Ovary (tissue), 10 donors: ENCODE measurements at places on chromosomes 16 and 17. TPM values are rescaled to one million over a fixed set of nuclear protein-coding genes. Genes with fewer than 3 reads are reported as not detected.

The HOXB5 gene
- total RNA-seq: not detected

The KRTAP4-6 gene
- total RNA-seq: not detected

The ABCA8 gene
- total RNA-seq: 84.4 TPM

The RDM1 gene
- not detected for total RNA-seq

The MYH11 gene
- total RNA-seq: 91.6 TPM

The KRTAP9-8 gene
- not detected for total RNA-seq

The MGAT5B gene
- total RNA-seq: 0.23 TPM

The INCA1 gene
- total RNA-seq: 2.0 TPM

The TGFB1I1 gene
- 216 TPM for total RNA-seq

The PRKCA gene
- 64.4 TPM for total RNA-seq

The ITGAD gene
- total RNA-seq: 0.15 TPM

The KCNAB3 gene
- total RNA-seq: 5.9 TPM

The CCL5 gene
- 2.4 TPM for total RNA-seq

The IGF2BP1 gene
- total RNA-seq: not detected

The PIRT gene
- not detected for total RNA-seq

The CLDN9 gene
- 0.11 TPM for total RNA-seq

The TAT gene
- total RNA-seq: 0.35 TPM

The ZG16B gene
- total RNA-seq: 1.0 TPM

The CACNG4 gene
- total RNA-seq: not detected

The KRTAP4-9 gene
- not detected for total RNA-seq

The GFOD2 gene
- 13.4 TPM for total RNA-seq

The ZPBP2 gene
- not detected for total RNA-seq

The C1QL1 gene
- 1.1 TPM for total RNA-seq

The ASGR1 gene
- total RNA-seq: 1.0 TPM

The HOXB2 gene
- 1.5 TPM for total RNA-seq

The SLC6A2 gene
- not detected for total RNA-seq

The OVCA2 gene
- total RNA-seq: 19.1 TPM

The TBC1D3K gene
- not detected for total RNA-seq

The KCTD13 gene
- total RNA-seq: 25.5 TPM

The ZFP3 gene
- total RNA-seq: 8.0 TPM

The ASIC2 gene
- 0.24 TPM for total RNA-seq
